T-cell (primary cell): ENCODE measurements at places on chromosomes 16 and 17.

DNA sequence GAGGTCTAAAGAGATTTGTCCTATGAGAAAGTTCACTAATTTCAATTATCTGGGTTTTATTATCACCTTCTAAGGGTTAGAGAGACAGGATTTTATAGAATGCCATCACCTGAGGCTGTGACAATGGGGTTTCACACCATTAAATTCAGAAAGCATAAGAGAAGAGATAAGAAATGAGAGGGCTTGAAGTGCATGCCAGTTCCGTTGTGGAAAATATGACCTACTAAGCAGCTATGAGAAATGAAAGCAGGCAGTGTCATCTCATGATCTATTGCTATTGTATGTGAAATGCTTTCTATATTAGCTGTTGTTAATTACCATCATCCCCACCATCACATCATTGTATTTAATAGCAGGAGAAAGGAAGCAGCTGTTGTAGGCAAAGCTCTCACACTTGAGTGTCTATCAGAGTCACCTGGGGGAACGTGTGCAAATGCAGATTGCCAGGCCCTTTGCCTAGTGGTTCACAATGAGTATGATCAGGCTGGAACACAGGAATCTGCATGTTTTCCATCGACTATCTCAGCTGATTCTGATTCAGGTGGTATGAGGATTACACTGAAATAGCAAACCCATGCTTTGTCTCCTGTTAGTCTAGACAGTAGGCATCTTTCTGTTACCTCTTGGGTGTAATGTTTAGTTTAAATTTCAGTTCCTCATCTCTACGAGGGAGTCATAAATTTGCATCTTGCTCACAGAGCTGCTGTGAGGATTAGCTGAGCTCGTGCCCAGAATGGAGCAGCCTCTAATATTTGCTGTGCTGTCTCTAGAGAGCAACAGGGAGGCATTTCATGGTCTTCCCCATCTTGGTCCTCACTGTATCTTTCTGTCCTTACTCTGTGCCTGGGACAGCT, 256.4 kb downstream of the CDH13 start:
- no peak for DNase-seq

- DNase-seq: no peak
Measured at GRCh38 chr17:41547921-41548843, 20.1 kb upstream of the KRT19 start.

GRCh38 chr17:76365256-76365903, 11.7 kb upstream of the PRPSAP1 start:
- no peak for DNase-seq

DNA sequence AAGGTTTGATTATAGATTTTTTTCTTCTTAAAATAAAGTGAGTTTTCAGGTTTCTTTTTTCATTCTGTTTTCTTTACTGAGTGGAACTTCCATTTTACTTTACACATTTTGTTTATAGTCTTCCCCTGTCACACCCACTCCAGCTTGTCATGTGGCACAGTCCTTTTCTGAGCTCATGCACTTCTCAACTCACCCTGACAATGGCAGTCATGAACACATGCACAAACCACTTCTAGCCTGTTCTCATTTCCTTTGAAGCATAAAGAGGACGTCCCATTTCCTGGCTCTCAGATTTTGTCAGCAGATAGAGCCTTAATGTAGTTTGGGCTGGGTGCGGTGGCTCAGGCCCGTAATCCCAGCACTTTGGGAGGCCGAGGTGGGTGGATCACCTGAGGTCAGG, 168.0 kb downstream of the AHSP start:
- peak; percentile 72 for DNase-seq

DNA sequence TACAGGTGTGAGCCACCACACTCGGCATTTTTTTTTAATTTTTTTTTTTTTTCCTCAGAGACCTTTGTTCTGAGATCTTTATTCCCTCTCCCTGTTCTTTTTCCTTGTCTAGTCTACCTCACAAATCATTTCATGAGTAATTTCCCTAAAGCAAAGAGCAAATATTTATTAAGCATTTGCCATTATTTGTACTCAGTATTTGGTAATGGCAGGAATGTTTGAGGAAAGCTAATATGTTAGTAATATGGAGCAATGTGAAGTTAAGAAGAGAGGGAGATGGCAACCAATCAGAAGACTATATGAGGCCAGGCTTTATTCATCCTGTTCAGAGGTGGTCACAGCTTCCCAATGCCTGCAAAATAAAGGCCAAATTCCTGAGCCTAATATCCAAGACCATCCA, 13.3 kb downstream of the CENPV start:
- DNase-seq: no peak

DNA sequence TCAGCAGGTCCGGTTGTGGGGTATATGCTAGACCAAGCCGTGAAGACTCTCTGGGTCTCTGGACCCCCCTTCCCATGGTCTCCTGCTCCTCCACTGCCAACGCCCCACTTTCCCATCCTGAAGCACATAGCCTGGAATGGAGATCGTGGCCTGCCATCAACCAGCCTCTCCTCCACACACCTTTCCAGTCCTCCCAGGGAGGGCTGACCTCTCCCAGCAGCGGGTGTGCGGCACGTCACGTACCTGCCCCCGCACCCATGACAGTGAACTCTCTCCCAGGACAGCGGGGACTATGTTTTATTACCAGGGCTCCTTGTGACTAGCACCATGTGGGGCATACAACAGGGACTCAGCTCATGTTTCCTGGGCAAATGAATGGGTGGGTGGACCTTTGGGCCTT, 1.8 kb downstream of the PRM3 start:
- no peak for DNase-seq

DNA sequence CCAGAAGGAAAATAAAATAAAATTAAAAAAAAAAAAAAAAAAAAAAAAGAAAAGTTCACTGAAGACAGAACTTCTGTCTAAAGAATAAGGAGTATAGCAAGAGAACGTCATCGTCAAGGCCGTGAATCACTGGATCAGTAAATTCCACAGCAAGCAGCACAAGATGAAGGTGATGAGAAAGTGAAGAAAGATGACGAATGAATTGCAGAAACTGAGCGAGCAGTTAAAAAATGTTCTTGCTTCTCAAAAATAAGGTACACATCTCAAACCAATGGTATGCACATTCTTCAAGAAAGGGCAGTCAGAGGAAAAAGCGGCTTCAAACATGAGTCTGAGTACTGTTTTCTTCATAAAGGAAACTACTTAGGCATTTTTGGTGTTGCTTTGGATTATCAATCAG, 104.7 kb downstream of the SMG6 start:
- DNase-seq: no peak

DNA sequence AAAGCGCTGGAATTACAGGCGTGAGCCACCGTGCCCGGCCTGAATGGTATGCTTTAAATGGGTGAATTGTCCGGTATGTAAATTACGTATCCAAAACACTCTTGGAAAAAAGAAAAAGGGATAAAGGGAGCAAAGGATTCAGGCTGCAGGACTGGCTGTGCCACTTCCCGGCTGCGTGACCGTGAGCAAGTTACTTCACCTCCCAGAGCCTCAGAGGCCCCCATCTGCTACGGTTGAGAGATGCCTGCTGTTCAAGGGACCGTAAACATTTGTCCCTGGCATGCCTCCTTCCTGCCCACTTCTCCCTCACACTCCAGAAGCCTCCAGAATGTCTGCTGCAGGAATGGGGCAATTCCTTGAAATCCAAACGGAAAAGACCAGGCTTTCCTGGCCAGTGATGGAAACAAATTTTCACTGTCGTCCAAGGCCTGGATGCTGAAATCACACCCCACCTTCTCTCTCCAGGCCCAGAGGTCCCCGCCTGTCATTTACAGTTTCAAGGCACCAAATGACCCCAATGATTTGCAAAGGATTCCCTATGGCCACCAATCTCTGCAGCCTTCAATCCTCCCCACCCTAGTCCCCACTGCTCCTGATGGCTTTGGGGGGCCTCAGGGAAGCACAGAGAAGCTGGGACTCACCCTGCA, 22.9 kb upstream of the LITAF start:
- DNase-seq: no peak

DNA sequence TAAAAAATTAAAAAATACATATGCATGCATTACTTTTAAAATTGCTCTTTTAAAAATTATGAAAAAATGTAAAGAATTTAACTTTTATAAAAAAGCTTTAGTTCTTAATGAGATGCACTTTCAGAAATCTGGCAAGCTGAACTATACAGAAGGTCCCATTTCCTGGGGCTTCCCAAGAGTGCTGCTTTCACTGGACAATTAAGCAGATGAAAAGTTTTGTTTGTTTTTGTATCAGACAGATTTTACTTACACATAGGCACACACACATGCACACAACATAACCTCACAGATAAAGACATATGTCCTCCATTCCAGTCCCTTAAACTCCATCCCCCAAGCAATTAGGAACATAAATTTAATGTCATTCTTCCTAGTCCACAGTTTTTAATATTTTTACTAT, 402.3 kb upstream of the ASIC2 start:
- DNase-seq: no peak

DNA sequence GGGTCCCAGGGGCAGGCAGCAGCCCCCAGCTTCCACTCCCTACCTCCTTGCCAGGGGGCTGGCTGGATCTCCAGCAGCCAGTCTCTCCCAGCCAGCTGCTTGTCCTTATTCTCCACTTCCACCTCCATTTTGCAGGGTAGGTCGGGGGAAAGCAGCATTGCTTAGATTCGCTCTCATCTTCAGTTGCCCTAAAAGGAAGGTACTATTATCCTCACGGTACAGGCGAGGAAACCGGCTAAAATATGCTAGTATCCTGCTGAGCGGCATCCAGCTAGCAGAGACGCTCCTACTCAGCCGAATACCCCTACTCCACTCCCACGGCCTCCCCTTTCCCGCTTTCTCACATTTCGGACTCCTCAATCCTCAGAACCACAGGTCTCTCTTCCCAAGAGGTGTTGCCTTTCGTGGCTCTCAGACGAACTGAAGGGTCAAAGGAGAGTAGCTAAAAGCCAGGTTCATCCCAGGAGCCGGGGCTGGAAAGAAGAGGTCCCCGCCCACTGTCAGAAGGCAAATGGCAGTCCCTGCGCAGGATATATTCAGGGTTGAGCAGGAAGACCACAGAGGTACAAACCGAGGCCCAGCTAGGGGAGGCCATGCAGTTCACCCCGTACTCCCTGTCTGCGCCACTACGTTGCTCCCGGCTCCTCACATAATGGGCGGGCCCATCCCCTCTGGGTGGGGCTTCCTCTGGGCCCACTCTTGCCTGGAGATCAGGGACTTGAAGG, 1.7 kb upstream of the RAB11FIP4 start:
- DNase-seq: no peak

DNA sequence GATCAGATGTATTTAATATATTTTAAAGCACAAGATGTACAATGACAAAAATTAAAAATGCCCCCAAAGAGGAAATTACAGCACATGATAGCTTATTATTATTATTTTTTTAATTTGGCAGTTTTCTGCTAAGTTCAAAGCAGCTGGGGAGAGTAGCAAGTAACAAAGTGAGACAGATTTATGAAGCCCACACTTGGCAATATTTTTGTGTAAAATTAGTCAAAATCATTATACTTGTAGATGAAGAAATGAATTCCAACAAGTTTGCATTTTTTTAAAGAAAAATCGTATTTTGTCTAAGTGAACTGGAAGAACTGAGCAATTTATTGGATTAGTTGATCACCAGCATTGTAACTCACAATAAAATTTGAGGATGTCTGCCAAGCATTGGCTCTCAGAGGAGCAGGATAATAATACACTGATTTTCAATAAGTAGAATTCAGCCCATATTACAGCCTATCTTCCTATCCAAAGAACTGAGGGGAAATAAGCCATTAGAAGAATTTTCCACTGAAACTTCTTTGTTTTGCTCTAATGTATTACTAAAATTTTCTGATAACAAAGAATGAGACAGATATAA, 215.6 kb downstream of the MAP2K6 start:
- no peak for DNase-seq

GRCh38 chr17:82022310-82022980, at the start of gene CENPX:
CENPX (minus strand) TSS chr17:82022878; CDS start chr17:82022861, 17 bp downstream.
- DNase-seq: no peak

- DNase-seq: no peak
Measured at GRCh38 chr16:14669776-14670175, 24.3 kb downstream of the PLA2G10 start.

DNA sequence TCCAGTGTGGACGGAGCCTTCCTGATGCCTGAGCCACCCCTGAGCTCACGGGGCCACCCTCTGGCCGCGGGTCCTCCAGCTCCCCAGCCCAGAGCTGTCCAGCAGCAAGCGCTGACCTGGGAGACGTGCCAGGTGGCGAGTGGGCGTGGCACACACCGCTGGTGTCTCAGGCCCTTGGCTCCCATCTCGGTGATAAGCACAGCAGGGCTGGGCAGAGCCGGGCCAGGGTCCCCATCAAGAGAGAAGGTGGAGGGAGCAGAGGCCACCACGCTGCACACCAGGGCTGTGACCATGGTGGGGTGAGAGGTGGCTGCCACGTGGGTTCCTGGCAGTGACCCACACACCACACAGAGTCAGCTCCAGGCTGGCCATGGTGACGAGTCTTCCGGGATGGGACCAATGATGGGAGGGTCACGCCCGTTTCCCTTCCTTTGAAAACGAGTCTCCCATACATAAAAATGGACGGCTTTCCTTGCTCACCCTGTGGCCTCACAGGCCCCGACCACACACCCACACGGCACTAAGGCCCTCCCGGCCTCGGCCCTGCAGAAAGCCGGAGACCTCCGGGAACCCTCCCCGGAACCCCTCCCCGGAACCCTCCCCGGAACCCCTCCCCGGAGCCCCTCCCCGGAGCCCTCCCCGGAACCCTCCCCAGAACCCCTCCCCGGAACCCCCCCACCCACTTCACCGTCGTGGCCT, 16.8 kb downstream of the UTS2R start:
- no peak for DNase-seq

DNA sequence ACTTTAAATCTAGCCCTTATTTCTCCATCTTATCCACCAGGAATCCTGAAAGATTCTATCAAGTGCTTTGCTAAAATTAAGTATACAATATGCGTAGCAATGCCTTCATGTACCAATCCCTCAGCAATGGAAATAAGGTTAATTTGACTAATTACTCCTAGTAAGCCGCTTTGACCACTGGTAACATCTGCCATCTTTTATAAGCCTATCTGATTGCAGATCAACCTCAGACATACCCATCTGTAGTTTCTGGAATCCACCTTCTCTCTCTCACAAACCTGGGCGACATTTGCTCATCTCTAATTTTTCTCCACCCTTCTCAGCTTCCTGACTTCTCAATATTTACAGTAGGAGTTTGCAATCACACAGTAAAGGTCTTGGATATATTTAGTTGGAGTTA, 138.8 kb upstream of the CRHR1 start:
- no peak for DNase-seq

- no peak for DNase-seq
Measured at GRCh38 chr16:56332464-56333079, 92.8 kb downstream of the AMFR start.

DNA sequence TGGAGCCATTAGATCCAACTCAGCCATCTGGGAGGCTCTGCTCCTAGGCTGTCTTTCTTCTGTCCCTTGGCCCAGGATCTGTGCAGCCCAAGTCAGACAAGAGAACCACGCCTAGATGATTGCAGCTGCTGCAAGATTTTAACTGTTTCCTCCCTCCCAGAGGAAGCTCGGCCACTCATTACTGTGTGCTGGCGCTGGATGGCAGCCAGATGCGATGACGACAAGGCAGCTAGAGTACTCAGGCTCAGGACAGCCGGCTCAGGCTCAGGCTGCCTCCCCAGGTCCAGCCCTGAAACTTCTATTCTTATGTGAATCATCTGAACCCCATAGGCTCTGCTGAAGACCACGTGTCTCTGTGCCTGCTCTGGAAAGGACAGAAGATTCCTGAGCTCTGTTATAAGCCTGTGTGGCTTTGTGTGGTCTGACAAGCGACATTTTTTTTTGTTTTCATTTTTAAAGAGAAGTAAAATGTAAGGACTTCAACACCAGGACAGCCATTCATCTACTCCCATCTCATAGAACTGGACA, 32.1 kb upstream of the FBXW10B start:
- DNase-seq: peak; percentile 1
